ENCODE measurements at places on chromosomes 7 and 10.

GRCh38 chr7:101564778-101565211 lies 64.3 kb downstream of the MYL10 start:
- no peak for DNase-seq

DNA sequence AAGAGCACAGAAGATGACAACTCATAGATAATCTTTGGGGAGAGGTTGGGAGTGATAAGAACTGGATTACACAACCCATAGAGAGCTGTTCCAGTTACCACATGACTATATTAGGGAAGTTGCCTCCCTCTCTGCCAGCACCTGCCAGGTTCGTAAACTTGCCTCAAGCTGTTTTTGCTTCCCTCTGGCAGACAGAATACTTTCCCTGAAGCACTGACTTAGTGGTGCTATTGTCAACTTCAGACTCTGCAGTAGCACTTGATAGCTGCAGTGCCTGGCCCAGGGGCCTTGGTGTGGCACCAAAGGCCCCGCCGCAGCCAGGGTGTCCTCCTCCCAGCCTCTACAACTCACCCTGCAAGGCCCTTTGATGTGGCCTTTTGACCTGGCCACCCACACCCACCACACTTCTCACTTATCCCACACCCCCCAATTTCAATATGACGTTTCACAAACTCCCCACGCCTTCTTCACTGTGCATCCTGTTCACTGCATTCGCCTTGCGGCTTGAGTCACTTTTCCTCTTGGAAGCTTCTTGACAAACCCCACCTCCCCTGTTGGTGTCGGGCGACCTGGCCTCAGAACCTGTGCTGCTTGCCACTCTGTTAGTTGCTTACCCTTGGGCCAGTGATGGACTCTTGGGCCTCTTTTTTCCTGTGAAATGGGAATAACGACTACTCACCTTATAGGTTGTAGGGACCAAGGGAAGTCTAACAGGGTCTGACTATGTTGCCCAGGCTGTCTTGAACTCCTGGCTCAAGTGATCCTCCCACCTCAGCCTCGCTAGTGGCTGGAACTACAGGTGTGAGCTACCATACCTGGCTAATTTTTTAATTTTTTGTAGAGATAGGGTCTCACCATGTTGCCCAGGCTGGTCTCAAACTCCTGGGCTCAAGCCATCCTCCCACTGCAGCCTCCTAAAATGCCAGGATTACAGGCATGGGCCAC lies 50.2 kb upstream of the PODXL start:
- peak; percentile 31 for DNase-seq

- DNase-seq, result no peak
These were observed 228.6 kb downstream of the MGMT start for GRCh38 chr10:129695671-129696070.

GRCh38 chr10:116757246-116757645 lies 14.9 kb upstream of the HSPA12A start:
- DNase-seq, result no peak

DNA sequence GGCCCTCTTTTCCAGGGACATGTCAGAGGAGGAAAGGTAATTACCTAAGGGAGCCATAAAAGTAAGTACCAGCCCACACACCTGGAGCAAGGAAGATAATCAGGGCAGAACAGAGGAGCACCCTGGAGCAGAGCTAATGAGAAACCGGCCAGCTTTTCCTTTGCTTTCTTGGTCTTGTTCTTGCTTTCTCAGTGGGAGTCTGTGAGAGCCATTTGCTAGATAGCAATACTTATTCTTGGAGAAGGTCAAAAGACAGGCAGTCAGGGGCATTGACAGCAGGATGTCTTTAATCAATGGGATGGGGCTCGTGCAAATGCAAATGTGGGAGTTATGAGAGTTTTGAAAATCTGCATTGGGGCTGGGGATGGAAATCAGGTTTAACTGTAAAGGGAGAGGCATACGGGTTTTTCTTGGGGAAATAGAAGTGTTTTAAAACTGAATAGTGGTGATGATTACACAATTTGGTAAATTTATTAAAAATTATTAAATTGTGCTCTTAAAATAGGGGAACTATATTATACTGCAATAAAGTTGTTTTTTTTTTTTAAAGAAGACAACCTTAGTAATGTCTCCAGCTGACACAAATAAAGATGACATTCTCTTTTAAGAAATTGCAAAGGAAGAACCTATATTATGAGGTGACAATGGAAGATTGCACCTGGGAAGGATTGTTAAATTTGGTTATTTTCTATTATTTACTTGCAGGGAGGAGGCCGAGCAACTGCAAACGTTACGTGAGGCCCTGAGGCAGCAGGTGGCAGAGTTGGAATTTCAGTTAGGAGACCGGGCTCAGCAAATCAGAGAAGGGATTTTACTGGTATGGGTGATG lies 35.6 kb upstream of the PPP1R17 start:
- no peak for DNase-seq

DNA sequence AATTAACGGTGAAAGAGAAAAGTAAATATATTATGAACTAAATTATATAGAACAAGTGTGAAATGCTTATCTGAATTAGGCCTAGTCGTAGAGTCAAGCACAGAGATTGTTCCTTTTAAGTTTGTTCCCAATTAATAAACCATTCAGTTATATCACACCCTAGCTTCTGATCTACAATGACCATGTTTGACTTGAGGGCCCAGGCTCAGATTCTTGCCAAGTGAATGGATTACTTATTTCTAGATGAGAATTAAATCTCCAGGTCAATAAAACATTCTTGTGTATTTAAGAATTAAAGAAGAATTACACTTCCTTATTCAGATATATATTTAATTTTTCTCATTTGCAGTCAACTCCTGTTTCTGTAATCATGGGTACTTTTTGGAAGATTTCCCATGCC lies 37.4 kb upstream of the ARL4A start:
- DNase-seq, result no peak

GRCh38 chr7:99196536-99197258 lies 11.2 kb downstream of the KPNA7 start:
- DNase-seq, result no peak

GRCh38 chr7:106139265-106140251 lies 27.4 kb upstream of the SYPL1 start:
- no peak for DNase-seq

DNA sequence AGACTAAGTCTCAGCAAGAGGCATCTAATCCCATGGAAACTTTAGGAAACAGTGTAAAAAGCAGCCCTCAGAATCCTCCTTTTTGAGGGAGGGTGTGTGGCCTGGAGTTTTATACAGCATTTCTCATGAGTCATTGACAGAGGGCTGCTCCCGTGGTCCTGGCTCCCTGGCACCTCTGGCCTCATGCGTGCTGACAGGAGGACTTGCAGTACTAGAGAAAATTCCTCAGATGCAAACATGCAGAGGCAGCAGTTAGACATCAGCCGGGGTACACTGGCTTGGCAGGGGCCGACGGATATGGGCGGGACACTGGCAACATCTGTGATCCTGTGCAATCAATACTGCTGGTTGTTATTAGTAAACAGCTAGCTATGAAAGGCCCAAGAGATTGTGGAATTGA lies 925.1 kb upstream of the CELF2 start:
- no peak for DNase-seq

- DNase-seq, result no peak
These were observed 70.7 kb downstream of the PRKAG2 start for GRCh38 chr7:151806204-151806603.

DNA sequence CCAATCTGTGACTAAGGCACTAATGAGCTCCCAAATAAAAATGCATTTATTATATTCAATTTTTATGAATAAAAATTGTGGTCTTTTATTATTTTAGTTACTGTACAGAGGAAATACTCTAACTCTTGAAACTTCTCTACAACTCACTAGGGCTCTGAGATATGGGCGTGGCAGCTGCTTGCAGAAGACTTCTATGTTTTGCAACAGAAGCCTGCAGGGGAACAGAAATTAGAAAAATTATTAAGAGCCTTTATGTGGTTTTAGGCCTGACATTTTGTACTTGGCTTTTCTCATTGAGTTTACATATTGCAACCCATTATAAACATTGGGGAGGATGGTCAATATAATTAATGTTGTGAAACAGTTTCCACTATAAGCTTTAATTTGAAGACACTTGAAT lies 581.4 kb downstream of the TNS3 start:
- no peak for DNase-seq

GRCh38 chr10:61936770-61937169 lies 35.3 kb downstream of the ARID5B start:
- DNase-seq, result no peak

DNA sequence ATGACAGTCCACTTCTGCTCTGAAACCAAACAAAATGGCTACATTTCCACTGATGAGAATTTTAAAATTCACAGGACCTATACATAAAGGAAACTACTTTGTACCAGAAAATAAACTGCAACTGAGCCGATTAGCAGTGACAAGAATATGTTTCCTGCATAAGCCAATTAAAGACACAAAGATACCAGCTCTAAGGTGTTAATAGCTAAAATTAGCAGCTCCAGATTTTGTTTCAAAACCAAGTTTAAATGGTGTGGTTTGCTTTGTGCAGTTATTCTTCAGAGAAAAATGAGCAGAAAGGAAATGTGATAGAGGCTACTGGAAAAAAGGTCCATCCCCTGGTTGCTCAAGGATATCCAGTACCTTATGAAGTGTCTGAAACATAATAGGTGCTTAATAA lies 123.2 kb downstream of the ANK3 start:
- DNase-seq, result no peak

GRCh38 chr10:77600640-77601039 lies 37.0 kb downstream of the KCNMA1 start:
- DNase-seq, result no peak

- DNase-seq, result no peak
These were observed 31.1 kb upstream of the YAE1 start for GRCh38 chr7:39535064-39535463.

GRCh38 chr10:106609470-106610266 lies 554.8 kb downstream of the SORCS1 start:
- DNase-seq, result no peak

GRCh38 chr7:90701771-90702170 lies 105.7 kb downstream of the CDK14 start:
- no peak for DNase-seq

DNA sequence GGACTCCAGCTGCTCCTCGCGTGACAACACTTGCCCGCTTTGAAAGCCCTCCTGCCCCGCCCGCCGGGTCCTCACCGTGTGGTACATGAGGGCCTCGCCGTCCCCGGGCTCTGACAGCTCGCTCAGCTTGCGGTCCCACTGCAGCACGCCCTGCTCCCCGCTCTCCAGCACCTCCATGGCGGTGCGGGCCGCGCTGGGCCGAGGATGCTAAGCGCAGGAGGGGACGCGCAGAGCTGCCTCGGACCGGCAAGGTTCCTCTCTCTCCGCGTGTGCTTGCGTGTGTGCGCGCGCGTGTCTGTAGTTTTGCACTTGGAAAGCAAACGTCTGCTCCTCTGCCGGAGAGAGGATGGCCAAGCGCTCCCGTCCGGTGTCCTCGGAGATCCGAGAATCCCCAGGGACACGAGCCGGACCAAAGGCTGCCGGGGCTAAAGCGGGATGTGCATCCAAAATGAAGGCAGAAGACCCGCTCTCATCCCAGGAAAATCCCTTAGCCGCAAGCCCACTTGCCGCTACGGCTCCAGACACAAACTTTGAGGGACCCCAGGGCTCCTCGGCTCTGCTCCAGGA lies at the start of gene CREB3L2:
TSS of gene CREB3L2 (minus strand) at position 558 of the 567 bp plus-strand sequence. CDS start at position 177, 381 bp downstream.
- peak; percentile 72 for DNase-seq

- no peak for DNase-seq
These were observed 15.1 kb upstream of the COL17A1 start for GRCh38 chr10:104100795-104101194.

- no peak for DNase-seq
These were observed 233.4 kb upstream of the SLC26A5 start for GRCh38 chr7:103679151-103680132.

DNA sequence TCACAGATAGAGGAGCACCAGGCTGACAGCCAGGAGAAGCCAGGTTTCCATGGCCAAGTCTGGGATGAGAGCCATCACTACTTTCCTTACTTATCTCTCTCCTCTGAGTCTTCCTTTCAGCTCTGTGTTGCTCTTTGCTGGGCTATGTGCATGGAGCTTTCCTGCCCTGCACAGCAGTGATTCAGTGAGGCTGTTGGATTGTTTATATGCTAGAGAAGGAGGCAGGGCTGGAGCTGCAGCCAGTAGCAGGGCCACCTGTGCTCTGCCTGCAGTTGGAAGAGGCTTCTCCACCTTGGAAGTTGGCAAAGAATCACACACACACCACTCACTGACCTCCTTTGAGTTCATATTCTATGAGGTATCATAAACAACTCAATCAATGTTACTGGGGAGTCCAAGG lies at the start of gene CYP3A4:
TSS of gene CYP3A4 (minus strand) at position 178 of the 400 bp plus-strand sequence. CDS start at position 75, 103 bp downstream.
- no peak for DNase-seq

DNA sequence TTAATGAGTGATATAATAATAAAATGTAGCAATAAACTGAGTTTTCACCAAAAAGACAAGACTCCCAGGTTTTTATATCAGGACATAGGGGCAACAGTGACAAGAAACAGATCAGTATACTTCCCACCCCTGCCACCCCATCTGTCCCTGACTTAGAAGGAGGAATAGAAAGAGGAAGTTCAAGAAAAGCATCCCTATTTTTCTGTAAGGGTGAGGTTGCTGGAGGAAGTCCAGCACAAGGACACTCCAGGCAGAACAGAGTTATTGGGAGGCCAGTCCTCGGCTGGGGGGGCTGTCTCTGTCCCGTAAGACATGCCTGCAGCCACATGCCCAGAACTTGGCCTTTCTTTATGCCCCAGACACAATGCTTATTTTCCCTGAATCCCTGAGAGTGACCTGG lies 16.5 kb upstream of the TLX1 start:
- peak; percentile 49 for DNase-seq

GRCh38 chr7:95411036-95411435 lies 14.9 kb upstream of the PON3 start:
- DNase-seq, result no peak

GRCh38 chr7:24299192-24299591 lies 15.2 kb downstream of the NPY start:
- DNase-seq, result no peak

- no peak for DNase-seq
These were observed 72.4 kb downstream of the SFMBT2 start for GRCh38 chr10:7338469-7338868.

DNA sequence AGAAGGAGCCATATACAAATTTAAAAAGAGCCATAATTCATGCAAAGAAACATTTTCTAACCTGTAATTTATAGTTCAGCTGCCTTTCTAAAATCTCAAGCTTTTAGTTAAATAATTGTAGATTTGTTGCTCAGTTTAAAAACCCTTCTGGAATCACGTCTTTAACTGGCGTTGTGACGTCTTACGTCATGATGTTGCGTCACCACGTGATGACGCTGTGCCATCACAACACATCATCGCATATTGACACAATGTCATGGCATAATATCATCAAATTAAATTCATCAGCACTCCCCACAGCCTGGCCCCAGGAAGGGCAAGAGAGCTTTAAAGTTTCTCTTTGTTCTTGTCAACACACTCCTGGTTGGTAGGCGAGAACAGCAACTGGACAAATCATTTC lies 194.8 kb downstream of the GRM8 start:
- no peak for DNase-seq
